ENCODE measurements at places on chromosomes 11 and 22.

DNA sequence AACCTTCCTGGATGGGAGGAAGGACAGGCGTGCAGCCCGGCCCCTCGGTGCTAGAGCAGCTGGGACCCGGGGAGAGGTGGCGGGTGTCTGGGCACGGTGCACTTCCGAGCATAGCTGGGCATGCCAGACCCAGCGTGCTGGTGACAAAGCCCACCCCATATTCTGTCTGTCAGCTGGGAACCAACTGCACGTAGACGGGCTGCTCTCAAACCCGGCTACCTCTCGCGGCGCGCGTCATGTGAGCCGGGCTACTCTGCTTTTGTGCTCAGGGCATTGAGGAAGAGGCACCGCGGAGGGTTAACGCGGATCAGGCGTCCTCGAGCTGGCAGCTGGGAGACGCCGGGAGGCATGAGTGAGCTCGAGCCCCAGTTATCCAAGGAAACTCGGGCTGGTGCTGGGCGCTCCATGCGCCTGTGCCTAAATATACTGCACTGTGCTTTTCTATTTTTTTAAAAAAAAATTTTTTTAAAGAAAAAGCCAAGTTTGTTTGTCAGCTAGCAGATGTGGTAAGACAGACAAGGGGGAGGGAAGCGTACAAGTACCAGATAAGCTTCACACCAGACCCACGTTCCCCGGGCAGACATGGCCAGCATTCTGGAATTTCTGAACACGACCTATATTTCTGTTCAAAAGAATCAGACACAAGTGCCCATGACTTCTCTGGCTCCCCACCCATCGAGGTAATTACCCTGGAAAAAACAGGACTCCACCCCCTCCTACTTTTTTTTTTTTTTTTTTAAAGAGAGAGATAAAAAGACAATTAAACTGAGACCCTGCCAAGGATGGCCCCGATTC, 425.6 kb downstream of the SHANK2 start:
- no peak for DNase-seq

GRCh38 chr22:47310601-47311000, 548.2 kb downstream of the TBC1D22A start:
- DNase-seq = no peak

DNA sequence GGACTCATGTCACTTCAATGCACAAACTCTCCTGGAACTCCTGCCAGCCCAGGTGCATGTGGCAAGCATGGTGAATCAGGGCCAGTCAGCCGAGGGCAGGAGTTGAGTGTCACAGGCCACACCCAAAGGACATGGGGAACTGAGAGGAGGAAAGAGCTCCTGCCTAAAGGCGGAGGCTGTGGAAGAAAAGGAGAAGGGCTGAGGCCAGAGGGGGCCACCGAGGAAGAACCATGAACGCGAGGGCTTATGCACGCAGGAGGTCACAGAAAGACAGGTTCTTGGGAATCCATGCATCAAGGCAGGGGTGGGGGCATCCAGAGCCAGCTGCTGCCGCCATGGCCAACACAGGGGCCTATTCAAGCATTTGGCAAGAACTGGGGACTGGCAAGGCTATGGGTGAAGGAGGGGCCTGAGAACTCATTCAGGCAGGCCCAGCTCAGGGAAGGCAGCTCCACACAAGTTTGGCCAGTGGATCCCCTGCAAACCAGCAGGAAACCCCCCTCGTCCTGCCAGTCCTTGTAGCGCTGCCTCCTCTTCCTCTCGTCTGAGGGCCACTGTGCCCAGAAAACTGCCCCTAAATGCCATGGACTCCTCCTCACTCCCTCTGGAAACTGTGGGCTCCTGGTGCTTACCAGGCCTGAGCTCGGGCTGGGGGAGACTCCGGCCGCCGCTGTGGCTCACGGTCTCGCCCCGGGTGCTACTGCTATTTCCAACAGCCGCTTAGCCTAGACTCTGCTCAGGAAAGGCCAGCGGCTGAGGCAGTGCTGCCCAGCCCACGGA, 15.4 kb downstream of the PPM1F start:
- no peak for DNase-seq

GRCh38 chr22:32080904-32081303, 37.8 kb downstream of the SLC5A1 start:
- DNase-seq = peak; percentile 11

DNA sequence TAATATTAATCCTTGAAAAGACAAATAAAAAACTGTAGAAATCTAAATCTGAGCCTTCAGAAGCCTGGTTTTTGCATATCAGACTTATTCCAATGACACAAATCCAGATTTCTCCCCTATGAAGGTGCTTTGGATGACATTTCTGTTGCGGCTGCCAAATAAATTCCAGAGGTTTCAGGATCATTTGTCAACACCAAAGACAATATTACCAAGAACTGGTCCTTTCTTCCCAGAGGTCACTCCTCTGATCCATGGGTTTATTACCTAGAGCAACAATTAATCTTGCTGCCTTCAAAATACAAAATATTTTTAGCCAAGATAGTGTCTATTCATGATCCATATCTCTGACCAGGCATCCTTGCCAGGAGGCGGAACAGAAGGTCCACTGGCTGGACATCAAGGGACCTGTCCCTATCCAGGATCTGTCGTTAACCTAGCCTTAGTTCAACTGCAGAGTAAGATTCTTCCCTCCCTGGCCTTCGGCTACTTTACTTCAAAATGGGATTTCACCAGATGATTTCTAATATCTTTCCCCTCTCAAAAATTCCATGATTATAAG, 4.9 kb downstream of the CADM1 start:
- DNase-seq = no peak

Data from CD8-positive, alpha-beta memory T cell (primary cell).